ENCODE measurements at places on chromosomes 7 and 10. TPM values are rescaled to one million over a fixed set of nuclear protein-coding genes. Genes with fewer than 3 reads are reported as not detected.

GRCh38 chr10:10647331-10647730 is 370.3 kb upstream of the CELF2 start:
- DNase-seq = no peak

DNA sequence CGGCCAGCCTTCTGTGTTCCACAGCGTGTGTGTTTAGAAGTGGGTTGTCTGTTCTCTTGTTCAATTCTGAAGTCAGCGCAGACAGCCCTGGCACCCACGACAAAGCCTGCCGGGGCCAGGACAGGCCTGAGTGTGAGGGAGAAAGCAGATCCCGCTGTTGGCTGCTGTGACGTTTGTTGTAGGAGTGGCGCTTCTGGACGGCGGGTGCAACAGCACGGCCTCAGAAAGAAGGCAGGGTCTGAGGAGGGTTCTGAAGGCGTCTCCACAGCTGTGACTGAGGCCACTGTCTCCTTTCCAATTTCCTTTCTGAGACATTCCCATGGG is 76.2 kb downstream of the VIPR2 start:
- DNase-seq = no peak

The SUMF2 gene
- total RNA-seq = 99.6 TPM

The RAB19 gene
- total RNA-seq = 13.9 TPM

The GOLGA7B gene
- 0.07 TPM for total RNA-seq

Data from WTC11 (cell line).